ENCODE measurements at places on chromosomes 12 and 14. TPM values are rescaled to one million over a fixed set of nuclear protein-coding genes. Genes with fewer than 3 reads are reported as not detected.

Gene PLCZ1
- total RNA-seq: not detected

Gene TMEM119
- 1.3 TPM for total RNA-seq

Gene TCL1B
- not detected for total RNA-seq

Gene KRT6C
- not detected for total RNA-seq

Gene ASB2
- total RNA-seq: not detected

Gene TAS2R14
- total RNA-seq: 0.54 TPM

Gene PPM1A
- total RNA-seq: 12.0 TPM

Gene PRICKLE1
- 1.3 TPM for total RNA-seq

Gene ADAMTS20
- not detected for total RNA-seq

Gene POLE2
- 4.9 TPM for total RNA-seq

Gene PLBD1
- 2.1 TPM for total RNA-seq

Gene MDP1
- 9.2 TPM for total RNA-seq

All from cardiac atrium fibroblast (primary cell).